ENCODE measurements at places on chromosomes 4 and X.

GRCh38 chr4:91212211-91212610 lies 1085.0 kb downstream of the CCSER1 start:
- DNase-seq, result no peak

DNA sequence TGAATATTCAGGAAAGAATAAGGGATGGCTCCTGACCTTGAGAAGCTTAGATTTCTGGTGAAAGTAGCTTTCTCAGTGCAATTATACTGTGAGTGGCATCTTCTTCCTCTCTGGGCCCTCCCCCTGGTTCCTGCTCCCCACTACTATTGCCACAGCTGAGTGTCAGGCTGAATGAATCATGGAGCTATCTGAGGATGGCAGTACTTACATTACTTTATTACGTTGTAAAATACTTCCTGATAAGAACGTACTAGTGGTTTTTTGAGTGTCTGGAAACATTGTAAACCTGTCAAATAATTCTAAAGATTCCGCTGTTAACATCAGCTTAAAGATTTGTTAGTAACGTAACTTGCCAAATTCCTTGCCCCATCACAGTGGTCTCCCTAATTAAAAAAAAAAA lies 36.2 kb downstream of the ARHGAP10 start:
- DNase-seq, result peak; percentile 96

GRCh38 chr4:107050525-107051135 lies 14.5 kb upstream of the DKK2 start:
- DNase-seq, result no peak

DNA sequence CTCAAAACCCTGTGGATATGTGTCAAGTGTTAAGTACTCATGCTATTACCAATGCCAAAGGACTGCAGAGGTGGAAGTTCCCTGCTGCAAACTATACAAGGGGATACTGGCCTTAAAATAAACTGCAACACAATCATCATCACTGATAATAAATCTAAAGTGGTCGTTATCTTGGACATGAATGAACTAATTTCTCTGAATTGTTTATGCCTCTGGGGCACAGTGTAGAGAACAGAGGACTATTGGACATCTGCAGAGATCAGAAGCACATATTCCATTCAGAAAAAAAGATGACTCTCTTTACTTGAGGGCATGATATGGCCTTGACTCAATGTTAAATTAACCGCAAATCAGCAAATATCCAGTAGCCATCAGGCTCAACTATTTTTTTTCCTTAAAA lies 542.6 kb upstream of the IGFBP7 start:
- DNase-seq, result no peak

DNA sequence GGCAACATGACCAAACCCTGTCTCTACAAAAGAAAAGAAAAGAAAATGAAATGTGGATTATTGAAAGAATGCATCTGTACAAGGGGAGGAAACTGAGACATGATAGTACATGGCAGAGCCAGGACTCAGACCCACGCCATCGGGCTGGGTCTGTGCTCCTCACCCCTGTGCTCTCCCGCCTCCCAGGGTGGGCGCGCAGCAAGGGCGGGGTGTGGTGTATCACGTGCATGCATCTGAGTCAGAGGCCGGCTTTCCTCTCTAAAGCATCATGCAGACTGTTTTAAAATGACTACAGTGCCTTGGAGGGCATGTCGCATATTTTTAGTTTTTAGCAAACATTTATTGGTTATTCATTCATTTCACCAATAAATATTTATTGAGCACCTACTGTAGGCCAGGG lies 47.8 kb downstream of the HTT-AS start:
- DNase-seq, result no peak

GRCh38 chr4:176436293-176436973 lies 116.7 kb downstream of the SPCS3 start:
- peak; percentile 81 for DNase-seq

GRCh38 chr4:161949946-161950725 lies 213.7 kb downstream of the FSTL5 start:
- peak; percentile 86 for DNase-seq

- no peak for DNase-seq
These were observed 100.1 kb upstream of the VCX3B start for GRCh38 chrX:8364369-8365141.

DNA sequence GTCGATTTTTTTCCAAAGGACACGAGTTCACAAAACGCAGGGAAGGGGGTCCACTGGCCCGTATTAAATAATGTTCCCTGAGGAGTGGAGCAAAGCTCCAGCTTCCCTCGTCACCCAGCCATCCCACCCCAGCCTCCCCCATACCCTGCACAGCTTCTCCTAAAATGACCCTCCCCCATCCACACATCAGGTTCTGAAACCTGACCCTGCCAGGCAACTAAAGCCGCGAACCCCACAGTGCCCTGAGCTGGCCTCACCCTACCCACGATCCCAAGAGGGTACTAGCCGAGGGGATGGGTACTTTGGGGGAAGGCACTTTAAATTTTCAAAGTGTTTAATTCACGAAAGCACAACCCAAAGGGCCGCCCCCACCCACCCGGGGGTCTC lies 634 bp downstream of the APOO start:
- DNase-seq, result no peak

GRCh38 chr4:74055096-74055495 lies 16.6 kb upstream of the CXCL3 start:
- DNase-seq, result no peak

DNA sequence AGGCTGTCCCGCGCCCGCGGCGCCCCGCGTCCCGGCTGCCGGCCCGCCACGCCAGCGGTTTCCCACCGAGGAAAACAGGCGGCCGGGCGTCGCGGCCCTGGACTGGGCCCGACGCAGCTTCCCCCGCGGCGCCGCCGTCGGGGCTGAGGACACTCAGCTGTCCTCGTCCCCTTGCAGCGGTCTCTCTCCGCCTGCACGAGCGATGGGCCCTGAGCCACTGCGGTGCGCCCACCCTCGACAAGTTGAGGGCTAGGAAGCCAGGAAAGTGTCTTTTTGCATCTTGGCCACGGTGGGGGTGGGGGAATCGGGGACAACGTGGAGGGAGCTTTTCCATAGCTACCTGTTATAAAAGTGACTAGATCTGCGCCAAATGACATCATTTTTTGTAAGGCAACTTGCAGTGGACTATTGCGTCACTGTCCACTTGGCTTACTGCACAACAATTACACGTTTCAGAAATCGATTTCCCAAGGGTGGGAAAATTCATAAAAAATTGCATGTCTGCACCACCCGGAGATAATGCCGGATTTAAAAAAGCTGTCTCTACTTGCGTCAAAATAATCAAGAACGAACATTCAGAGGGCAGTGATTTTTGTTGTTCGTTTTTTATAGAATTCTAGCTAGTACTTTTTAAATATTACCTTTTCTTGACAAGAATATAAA lies 1.1 kb downstream of the KLHL15 start:
- peak; percentile 68 for DNase-seq

- DNase-seq, result no peak
These were observed 11.9 kb downstream of the LRPAP1 start for GRCh38 chr4:3520276-3520675.

GRCh38 chr4:154741922-154742850 lies 1.6 kb upstream of the LRAT start:
- peak; percentile 8 for DNase-seq

GRCh38 chr4:176745902-176746301 lies 46.8 kb downstream of the VEGFC start:
- DNase-seq, result peak; percentile 10

- DNase-seq, result peak; percentile 93
These were observed 20.2 kb downstream of the CLNK start for GRCh38 chr4:10664408-10664807.
